ENCODE measurements at places on chromosomes 4 and X.

DNA sequence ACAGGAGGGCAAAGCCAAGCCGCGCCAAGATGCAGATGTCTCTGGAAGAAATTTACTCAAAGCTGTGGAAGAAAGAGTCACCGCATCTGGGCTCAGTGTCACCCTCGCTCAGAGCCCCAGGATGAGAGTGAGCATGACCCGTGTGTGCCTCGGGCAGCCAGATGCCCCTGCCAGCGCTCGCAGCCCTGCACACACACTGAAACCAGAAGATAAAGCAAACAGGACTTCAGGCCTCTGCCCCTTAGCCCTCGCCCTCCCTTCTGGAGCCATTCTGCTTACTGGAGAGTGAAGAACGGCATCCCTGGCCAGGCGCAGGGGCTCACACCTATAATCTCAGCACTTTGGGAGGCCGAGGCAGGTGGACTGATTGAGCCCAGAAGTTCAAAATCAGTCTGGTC is 103.0 kb downstream of the IRF2 start:
- DNase-seq = no peak

GRCh38 chrX:152428120-152428519 is 23.0 kb downstream of the GABRA3 start:
- no peak for DNase-seq

- DNase-seq = peak; percentile 11
These were observed 60.2 kb upstream of the PGAM4 start for GRCh38 chrX:78029663-78030062.

GRCh38 chrX:153687121-153688039 is at the start of gene SLC6A8:
Gene SLC6A8, plus strand, starts transcription at chrX:153687926. Its CDS starts 649 bp downstream, at chrX:153688575.
- peak; percentile 64 for DNase-seq

- DNase-seq = no peak
These were observed 305.7 kb downstream of the DHX15 start for GRCh38 chr4:24278693-24279092.

- DNase-seq = no peak
These were observed 433.2 kb upstream of the ZFP42 start for GRCh38 chr4:187562345-187562744.

- no peak for DNase-seq
These were observed 106.8 kb downstream of the COL25A1 start for GRCh38 chr4:109195646-109196045.

DNA sequence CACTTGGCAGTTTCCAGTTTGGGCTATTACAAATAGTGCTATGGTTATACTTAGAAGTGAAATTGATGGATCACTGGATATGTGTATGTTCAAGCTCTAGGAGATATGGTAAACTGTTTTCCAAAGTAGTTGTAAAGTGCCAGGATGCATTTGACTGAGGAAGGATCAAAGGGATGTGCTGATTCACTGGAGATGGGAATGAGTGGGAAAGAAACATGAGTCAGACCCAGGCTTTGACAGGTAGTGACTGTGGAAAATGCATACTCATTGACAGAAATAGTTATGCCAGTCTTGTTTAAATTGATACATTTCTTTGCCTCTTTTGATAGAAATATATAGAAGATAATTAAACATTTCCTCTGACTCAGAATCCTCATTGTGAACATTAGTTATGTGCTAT is 77.9 kb downstream of the CEP135 start:
- no peak for DNase-seq

DNA sequence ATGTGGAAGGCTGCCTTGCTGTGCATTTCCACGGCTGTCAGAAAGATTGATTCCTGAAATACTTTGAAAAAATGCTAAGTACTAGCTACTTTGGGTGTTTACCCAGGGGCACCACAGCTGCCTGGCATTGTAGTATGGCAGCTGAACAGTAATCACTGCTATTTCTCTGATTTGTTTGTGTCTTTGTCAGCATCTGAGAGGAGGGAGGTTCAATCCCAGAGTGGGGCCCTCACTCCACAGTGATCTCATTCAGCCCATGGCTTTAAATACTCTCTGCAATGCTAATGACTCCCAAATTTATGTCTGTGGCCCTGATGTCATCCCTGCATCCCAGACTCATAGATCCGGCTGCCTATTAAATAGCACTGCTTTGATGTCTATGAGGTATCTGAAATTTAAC is 575.3 kb upstream of the MAGEB2 start:
- DNase-seq = no peak

- DNase-seq = peak; percentile 25
These were observed 124.0 kb upstream of the STIM2 start for GRCh38 chr4:26736621-26737020.

- no peak for DNase-seq
These were observed 184.7 kb upstream of the FRMPD4 start for GRCh38 chrX:11953615-11954014.

DNA sequence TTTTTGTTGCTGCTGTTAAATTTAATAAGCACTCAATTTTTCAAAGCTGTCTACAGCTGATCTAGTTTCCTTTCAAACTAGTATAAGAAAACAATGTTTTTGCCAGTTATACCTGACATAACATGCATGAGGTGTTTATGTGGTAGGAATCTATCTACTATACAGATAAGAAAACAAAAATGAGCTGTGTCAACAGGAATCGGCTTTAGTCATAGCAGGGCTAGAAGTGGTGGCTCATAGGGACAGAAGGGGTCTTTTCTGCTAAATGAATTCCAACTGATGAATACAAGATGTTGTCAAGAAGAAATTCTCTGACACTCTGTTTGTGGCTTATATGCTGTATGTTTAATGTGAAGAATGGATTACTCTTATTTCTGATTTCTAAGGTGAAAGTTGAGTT is 55.7 kb upstream of the CLNK start:
- DNase-seq = no peak

- DNase-seq = peak; percentile 77
These were observed 85.9 kb downstream of the GATB start for GRCh38 chr4:151674804-151675391.

DNA sequence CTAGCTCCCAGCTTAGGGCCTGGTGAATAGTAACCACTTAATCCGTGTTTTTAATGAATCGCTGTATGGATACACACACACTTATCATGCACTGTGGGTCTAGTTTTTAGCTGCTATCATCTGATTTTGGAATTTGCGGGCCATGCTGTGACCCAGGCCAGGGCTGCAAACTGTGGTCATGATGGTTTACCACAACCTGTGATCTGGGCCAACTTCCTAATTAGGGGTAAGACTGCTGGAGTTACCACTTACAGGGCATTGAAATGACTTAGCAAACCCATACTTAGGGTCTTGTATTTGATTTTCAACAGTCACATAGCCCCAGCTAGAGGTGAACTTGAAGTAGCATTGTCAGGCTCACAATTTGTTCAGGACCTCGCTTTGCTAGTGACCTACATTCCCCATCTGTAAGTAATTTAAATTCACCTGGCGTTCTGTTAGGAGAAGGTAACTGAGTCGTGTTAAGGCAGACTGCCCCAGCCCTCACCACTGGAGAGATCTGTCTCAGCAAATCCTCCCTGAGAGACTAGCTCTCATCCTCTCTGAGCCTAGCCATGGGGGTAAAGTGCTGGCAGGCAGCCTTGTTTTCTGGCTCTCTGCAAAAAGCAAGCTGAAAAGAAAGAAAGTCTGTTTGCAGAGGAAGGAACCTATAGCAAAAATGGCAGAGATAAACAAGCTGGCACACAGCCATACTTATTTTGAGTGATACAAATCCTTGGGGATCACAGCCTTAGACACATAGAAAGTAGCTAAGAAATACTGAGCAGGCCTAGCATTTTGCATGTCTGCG is 33.8 kb upstream of the EGFL6 start:
- DNase-seq = no peak

GRCh38 chrX:47573341-47574075 is 8.7 kb upstream of the TIMP1 start:
- DNase-seq = peak; percentile 17

GRCh38 chr4:105674011-105674410 is 34.5 kb downstream of the INTS12 start:
- DNase-seq = no peak

GRCh38 chr4:189200353-189200752 is 740.3 kb upstream of the FRG1 start:
- no peak for DNase-seq

- DNase-seq = no peak
These were observed 143.4 kb upstream of the MED14 start for GRCh38 chrX:40878766-40879165.

DNA sequence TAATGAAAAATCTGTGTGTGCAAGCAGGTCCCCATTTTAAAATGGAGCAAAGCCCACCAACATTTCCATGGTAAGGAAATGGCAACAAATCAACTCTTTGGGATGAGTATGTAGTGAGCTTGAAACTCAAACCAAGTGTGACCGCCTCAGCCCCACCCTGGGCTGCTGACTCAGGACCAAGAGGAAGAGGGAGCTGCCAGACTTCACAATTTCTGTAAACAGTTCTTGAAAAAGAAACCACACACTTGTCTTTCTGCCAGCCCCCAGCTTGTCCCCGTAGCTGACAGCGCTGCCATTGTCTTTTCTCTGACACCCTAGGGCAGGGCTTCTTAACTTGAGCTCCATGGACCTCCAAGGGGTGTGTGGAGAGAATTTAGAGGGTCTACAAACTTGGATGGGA is 10.3 kb downstream of the RTL5 start:
- DNase-seq = peak; percentile 6

DNA sequence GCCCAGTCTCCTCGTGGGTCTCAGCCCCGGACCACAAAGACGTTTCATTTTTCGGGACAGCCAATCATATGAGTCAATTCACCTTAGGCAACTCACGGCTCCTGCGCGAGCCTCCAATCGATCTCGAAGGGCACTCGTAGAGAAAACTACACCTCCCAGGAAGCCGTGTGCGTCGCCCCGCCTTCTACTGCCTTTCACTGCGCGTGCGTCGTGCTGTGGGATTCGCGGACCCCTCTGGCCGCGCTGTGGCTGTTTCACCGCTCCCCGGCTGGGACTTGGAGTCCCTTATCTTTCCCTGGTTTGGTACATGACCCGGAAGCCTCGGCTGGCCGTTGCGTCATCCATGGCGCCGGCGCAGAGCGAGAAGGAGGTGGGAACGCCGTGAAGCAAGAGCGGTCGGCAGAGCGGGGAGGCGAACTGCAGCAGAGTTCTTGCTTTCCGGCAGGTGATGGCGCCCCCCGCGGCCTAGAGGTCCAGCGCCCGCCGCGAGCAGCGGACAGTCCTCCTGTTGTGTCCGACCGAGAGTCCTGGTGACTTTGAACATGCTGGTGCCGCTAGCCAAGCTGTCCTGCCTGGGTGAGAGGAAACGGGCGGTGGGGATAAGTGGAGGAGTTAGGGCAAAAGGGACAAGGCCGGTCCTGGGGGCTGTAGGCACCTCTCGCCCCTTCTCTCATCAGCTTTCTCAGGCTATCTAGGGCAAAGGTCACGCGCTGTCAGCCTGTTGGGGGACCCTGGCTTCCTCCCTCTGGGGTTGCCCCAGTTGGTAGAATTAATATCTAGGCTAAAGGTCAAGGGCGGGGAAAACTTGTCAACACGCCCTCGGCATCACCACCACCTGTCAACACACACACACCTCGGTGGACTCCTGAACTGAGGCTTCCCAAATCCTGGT is at the start of gene ETFDH:
TSS of gene ETFDH (plus strand) at position 382 of the 892 bp plus-strand sequence. CDS start at position 543, 161 bp downstream.
- peak; percentile 100 for DNase-seq

- DNase-seq = no peak
These were observed 19.5 kb upstream of the VSIG1 start for GRCh38 chrX:108025376-108025775.

GRCh38 chr4:37983951-37984350 is 23.8 kb downstream of the PTTG2 start:
- no peak for DNase-seq

DNA sequence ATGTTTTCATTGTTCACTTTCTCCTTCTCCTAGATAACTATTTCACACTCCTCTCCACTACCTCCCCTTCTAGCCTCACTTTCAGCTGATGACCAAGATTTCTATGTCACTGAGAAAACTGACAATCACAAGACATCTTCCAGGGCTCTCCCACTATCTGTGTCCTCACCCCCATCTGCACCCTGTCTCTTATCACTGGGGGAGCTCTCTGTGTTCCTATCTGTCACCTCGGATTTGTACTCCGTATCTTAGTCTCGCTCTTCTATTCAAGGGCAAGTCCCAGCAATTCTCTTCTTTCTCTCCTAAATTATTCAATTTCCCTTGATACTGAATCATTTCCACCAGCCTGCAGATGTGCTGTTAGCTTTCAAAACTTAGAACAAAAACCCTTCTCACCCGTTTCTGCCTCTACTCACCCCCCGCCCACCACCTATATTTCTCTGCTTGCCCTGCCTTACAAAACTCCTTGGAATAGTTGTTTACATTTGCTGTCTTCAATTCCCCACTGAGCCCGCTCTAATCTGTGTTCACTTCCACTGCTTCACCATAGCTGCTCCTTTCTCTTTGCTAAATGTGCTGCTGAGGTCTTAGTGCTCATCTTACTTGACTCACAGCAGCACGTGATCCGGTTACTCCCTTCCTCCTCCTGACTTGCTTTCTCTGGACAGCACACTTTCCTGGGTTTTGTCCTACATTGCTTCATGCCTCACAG is 293.2 kb downstream of the UNC5C start:
- no peak for DNase-seq

GRCh38 chrX:111257733-111258132 is 12.6 kb downstream of the CAPN6 start:
- no peak for DNase-seq

All from small intestine (tissue), 16 donors.